CD4-positive, alpha-beta T cell treated with Interleukin-17A for 1 hour (primary cell): ENCODE measurements at places on chromosomes 7 and 10.

DNA sequence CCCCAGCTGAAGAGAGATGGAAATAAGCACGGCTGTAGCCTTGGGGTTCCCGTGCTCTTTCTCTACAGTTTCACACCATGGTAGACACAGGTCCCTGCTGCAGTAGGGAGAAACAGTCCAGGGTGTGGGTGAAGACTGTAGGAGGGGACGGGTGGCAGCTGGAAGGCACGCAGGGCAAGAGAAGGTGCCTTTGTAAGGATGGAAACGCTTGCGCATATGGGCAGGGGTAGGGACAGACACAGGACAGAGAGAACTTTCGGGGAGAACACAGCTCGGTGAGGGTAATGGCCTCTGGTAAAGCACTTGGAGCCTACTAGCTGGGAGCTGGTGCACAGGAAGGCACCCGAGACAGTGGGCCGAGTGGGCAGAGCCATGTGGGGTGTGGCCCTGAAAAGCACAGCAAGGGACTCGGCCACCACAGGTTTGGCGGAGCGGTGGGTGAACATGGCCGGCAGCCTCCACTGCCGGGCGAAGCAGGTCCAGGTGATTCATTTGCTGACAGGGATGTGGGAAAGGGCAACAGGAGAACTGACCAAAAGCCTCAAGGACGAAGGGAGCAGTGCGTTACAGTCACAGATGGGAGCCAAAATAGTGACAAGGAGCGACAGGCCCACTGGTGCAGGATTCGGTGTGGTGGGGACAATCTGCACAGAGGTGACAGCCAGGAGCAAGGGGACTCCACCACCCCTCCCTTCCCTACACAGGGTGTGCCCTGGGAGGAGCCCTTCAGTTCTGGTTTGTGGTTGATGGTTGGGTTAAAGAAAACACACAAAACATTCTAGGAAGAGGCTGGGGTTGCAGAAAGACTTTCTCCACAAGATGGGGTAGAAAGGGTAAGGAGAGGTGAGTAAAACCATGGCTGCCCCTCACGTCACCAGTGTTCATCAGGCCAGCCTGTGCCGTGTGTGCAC, 97.1 kb downstream of the VOPP1 start:
- DNase-seq: peak; percentile 49

- no peak for DNase-seq
Measured at GRCh38 chr10:98047009-98047741, 16.8 kb upstream of the CRTAC1 start.

DNA sequence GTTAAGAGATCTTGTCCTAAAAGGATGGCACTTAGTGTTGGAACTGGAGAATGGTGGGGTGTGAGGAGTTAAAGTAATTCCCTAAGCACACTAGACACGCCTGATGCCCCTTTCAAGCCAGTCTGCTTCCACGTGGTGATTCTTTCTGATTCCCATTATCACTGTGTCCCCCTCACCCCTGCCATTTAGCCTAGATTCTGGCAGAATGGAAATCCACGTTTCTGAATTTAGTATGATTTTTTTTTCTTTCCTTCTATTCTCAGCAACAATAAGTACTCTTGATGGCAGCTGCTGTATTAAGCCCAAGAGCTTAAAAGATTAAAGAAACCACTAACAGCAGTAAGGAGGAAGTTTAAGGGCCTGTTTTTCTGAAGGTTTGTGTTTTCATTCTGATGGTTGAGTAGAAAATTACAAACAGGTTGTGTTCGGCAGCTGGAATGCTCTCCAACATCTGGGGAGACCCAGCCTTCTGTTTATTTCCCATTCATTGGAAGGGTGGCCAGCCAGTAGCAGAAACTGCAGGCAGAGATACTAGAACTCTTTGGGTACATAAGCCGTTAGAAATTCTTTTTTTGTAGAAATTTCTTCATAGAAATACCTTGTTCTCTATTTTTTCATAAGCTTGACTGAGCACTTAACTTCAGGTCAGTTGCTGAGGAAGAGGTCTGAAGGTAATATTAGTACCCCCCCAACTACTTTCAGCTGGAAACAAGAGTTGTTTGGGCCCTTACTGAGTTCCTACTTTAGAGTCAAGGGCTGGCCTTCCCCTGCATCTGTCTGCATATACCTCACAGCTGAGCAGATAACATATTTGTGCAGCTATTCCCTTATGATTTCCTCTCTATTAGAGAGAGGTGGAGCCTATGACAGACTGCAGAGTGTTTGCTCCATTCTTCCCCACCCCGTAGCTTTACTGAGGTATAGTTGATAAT, 355.1 kb downstream of the AUTS2 start:
- no peak for DNase-seq

DNA sequence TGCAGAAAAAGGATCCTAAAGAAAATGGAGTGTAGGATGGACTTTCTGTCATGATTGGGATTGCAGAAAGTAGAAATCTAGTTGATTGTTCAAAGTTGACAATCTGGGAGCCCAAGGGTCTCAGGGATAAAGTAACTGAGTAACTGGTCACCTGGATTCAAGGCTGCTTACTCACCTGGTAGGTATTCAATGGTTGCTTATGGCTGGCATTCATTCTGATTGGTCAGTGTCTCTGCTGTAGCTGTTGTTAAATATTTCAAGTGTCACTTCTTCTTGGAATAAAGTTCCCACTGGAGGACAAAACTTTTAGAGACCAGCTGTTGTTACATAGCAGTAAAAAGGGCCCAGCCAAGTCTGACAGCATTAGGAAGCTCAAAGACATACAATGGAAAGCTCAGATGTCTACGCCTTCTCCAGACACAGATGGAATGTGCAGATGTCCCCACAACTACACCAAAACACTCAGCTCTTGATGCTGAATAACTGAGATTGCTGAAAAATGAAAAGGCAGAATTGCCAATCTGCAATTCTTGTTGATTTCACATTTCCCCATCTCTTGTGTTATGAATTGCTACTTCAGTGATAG, 106.9 kb downstream of the ZNF467 start:
- no peak for DNase-seq

DNA sequence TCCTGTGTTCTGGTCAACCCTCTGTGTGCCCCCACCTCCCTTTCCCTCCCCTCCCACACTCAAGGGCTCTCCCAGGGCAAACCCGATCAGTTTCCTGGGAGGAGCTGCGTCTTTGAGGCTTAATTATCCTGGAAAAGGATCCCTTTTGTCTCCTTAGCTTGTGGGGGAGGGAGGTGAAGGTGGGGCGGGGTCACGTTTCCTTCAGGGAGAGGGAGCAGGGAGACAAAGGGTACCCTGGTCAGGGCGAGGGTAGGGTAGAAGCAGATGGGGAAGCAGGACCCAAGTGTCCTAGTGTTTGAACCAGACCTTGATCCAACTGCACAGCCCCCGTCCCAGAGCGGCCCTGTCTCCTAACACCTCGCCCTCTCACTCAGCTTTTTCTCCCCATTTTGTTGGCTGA, 90.1 kb downstream of the HIF1AN start:
- DNase-seq: no peak

- peak; percentile 46 for DNase-seq
Measured at GRCh38 chr10:112532189-112532588, 85.2 kb downstream of the VTI1A start.

GRCh38 chr7:13050703-13051102, 363.3 kb downstream of the ARL4A start:
- no peak for DNase-seq

DNA sequence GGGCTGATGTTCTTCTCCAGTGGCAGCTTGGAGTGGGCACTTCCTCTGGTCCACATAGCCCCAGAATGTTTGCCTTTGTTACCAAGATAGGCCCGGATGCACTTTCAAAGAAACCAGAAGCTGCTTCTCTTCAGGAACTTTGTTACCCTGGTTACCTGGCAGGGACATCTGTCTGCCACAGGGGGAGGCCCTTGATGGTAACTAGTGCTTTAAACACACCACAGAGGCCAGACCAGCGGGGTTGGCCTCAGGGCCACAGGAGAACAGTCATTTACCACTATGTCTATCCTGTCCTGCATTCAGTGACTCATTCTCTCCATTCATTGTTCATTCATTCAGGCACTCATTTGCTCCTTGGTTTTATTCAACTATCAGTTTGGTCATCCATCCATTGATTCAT, 11.9 kb upstream of the PLEKHA1 start:
- DNase-seq: no peak
